Cerebellar nuclear complex (tissue), 1 donor: ENCODE measurements at places on chromosomes 2 and 18.

GRCh38 chr18:22254088-22254487, 84.7 kb downstream of the GATA6 start:
- DNase-seq: no peak

DNA sequence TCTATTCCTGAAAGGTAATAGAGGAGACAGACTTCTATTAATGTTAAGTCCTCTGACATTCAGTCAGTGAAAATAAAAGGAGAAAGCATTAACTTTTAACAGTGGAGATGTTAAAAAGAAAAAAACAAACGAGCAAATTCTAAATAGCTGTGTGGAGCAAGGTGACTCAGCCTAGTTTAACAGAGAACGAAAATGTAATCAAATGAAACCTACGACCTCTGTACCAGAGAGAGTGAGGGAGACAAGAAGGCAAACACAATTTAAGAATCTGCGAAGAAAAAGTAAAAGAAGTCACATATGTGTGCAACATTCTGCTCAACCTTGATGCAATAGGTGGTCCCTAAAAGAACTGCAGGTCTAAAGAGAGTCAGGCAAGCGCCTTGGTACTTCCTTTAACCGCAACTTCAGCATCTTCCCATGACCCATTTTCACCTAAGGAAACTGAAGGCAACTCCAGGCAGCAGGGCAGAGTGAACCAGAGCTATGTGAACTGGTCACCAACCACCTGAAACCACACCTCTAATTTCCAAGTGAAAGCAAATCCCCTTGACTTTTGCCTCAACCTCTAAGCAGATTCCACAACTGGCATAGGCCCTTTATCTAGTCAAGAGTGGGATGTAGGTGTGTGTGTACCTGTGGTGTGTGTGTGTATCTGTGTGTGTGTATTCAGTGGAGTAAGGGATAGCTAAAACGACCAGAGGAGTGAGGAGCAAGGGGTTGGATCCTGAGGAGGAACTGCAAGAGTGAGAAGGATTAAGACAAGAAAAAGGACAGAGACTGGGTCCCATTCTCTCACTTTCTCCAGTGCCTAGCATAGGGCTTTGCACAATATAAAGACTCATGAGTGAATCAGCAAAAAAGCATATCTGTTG, 43.0 kb downstream of the FIGN start:
- DNase-seq: no peak

DNA sequence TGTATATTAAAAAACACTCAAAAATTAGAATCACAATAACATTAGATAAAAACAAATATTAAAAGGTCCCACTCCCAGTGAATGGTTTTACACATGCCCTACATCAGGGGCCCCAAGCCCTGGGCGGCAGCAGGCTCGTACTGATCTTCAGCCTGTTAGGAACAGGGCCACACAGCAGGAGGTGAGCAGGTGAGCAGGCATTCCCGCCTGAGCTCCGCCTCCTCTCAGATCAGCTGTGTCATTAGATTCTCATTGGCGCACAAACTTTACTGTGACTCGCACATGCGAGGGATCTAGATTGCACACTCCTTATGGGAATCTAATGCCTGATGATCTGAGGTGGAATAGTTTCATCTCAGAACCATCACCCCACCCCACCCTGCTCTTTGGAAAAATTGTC, 74.2 kb downstream of the MBD2 start:
- no peak for DNase-seq

GRCh38 chr2:27875089-27875881, 14.9 kb downstream of the RBKS start:
- no peak for DNase-seq

GRCh38 chr2:224469374-224469964, 67.6 kb upstream of the FAM124B start:
- no peak for DNase-seq

DNA sequence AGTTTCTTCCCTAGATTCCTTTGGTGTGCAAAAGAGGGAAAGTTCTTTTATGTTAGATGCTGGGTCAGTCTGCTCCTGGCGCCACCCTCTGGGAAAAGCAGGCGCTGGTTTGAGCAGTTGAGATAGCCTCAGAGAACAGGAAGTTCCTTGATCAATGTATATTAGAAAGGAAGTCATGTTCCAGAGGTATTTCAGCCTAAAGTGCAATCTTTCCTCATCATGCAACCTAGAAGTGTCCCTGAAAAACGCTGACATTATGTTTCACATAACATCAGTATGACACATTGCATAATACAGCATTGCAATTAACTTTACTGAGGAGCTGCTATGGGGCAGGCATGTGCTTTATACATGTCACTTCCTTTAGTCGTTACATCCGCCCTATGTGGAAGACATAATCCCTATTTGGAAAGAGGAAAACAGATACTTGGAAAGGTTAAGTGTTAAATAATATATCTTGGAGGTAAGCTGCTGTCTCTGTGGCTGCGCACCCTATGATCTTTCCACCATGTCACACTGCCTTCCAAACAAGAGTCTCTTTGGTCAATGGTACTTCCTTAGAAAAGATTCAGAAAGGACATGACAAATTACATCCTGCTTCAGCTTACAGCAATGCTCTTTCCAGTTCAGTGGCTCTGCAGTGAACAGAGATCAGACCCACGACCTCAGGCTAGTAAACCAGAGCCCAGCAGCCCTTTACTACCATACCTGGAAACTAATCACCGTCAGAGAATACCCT, 369.7 kb downstream of the RAD51AP2 start:
- no peak for DNase-seq

GRCh38 chr2:18369760-18370159, 190.7 kb downstream of the RDH14 start:
- no peak for DNase-seq

GRCh38 chr2:190720691-190721090, 71.8 kb downstream of the NAB1 start:
- no peak for DNase-seq

DNA sequence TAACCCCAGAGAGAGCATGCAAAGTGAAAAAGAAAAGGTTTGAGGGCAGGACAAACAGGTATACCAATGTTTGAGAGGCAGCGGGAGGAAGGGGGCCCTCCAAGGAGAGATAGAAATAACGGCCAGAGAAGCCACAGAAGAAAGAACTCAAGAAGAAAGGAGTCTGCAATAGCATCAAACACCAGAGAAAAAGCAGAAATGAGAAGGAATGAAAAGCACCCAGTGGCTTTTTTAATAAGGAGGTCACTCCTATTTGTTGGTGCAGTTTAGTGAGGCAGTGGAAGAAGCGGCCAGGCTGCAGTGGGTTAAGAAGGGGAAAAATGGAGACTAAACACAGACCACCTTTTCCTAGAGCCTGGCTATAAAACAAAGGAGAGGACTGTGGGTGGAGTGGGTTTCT, 177.2 kb downstream of the THADA start:
- DNase-seq: no peak

DNA sequence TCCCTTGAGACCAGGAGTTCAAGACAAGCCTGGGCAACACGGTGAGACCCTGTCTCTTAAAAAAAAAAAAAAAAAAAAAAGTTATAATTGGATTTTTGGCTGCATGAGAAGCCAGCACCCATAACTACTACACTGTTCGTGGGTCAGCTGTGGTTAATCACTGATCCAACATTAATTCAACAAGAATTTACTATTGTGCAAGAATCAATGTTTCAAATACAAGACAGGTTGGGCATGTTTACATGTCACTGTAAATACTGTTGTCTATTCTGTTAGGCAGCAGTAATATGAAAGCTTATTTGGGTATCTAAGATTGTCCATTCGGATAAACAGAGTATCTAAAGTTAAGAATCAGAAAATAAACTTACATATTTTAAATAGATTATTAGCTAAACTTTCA, 62.3 kb downstream of the ESCO1 start:
- DNase-seq: no peak

DNA sequence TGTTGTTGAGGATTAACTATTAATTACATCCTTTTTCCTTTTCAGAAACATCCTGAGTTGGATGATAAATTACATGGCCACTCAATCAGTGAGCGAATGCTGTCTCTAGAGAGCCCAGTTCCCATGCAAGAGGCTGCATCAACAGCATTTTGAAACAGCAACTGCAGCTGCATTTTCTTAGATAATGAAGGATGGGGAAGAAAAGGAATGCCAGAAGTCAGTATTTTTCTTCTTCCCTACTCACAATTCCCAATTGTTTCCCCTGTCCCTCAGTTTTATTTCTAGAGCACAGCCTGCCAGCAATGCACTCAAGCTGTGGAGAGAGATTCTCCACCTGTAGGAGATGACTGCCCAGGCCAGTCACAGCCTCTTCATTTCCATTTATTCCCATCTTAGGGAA, 6.9 kb downstream of the SCN7A start:
- DNase-seq: no peak

GRCh38 chr2:144583741-144584453, 64.0 kb upstream of the ZEB2 start:
- no peak for DNase-seq

GRCh38 chr2:202841090-202841867, 30.3 kb downstream of the ICA1L start:
- no peak for DNase-seq

DNA sequence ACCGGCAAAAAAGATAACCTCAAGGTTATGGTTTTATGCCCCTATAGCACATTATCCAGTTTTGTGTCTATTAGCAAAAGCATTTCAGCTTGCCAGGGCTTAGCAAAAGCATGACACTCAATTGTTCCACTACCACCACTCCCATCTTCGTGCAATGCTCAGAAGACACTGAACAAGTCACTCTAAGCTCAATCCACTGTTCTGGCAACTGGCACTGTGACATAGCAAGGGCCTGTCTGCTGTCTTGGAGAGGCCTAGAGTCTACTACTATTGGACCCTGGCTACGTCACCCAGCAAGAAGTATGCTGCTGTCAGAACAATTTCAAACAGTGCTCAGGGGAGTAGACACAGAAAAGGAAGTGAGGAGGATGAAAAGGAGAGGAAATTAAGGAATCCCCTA, 103.5 kb upstream of the PPP1CB start:
- no peak for DNase-seq

DNA sequence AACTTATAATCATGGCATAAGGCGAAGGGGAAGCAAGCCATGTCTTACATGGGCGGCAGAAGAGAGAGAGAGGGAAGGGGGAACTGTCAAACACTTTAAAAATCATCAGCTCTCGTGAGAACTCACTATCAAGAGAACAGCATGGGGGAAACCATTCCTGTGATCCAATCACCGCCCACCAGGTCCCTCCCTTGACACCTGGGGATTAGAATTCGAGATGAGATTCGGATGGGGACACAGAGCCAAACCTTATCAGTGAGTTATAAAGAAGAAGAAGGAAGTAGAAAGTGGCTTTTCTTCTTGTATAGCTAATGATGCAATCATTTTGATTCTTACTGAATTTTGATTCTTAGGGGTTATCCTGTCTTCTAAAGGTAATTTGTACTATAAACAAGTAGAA, 51.4 kb downstream of the SMCHD1 start:
- DNase-seq: no peak

DNA sequence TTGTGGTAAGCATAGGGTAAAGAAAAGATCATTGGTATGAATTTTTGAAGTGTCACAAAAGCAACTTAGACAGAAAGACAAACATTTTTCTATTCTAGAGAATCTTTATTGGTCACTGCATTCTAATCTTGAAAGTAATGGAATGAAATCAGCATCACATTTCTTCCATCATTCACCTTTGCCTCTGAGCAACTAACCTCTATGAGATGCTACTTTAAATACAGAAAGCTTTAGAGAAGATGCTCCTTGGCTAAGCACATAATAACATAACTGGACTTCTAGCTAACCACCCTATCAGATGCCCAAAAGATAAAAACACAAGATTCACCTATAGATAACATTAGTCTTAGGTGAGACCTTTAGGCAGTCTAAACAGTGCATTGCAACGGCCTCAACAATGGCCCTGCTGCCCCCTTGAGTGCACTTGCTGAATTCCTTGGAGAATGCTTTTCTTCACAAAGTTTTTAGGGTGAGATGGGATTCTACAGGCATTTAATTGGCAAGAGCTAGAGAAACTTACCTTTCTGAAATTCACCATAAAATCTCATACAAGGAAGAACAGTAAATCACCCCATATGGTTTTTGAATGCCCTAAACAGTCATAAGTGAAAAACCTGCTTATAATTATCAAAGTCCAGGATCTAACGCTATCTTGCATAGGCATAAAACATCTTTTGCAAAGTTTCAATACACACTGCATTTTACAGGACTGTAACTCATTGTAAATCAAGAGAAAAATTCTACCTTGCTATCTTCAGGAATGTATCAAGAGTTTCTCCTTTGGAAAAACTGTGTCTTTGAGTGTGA, 791.3 kb upstream of the CHAC2 start:
- DNase-seq: no peak

GRCh38 chr2:71999580-71999979, 148.1 kb downstream of the CYP26B1 start:
- DNase-seq: no peak

GRCh38 chr2:169966454-169966853, 139.2 kb downstream of the UBR3 start:
- no peak for DNase-seq

DNA sequence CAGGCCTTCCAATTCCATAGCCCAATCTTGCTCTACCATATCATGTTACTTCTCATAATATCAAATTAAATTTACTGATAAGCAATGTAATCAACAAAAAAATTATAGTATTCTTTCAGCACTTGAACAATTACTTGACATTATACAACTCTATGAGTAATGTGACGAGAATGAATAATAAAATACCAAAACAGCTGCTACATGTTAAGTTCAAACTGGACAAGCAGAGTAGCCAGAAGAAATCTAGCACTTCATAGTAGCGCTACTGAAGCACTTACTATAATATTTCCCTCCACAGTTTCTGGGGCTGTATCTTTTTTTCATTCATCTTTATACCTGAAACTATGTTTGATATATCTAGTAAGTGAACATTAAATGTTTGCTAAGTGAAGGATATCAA, 14.9 kb downstream of the PPP3R1 start:
- DNase-seq: no peak

GRCh38 chr18:54671291-54671881, 80.3 kb downstream of the DYNAP start:
- no peak for DNase-seq

DNA sequence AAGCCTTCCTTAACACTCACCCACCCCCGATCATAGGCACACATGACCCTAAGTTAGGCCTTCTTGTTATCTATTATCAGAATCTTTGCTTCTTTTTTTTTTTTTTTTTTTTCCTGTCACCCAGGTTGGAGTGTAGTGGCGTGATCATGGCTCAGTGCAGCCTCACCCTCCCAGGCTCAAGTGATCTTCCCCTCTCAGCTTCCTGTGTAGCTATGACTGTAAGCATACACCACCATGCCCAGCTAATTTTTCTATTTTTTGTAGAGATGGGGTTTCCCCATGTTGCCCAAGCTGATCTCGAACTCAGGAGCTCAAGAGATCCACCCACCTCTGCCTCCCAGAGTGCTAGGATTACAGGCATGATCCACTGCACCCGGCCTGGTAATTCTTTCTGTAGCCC, 328.7 kb downstream of the NR4A2 start:
- no peak for DNase-seq
